ENCODE measurements at places on chromosomes 1 and 21.

DNA sequence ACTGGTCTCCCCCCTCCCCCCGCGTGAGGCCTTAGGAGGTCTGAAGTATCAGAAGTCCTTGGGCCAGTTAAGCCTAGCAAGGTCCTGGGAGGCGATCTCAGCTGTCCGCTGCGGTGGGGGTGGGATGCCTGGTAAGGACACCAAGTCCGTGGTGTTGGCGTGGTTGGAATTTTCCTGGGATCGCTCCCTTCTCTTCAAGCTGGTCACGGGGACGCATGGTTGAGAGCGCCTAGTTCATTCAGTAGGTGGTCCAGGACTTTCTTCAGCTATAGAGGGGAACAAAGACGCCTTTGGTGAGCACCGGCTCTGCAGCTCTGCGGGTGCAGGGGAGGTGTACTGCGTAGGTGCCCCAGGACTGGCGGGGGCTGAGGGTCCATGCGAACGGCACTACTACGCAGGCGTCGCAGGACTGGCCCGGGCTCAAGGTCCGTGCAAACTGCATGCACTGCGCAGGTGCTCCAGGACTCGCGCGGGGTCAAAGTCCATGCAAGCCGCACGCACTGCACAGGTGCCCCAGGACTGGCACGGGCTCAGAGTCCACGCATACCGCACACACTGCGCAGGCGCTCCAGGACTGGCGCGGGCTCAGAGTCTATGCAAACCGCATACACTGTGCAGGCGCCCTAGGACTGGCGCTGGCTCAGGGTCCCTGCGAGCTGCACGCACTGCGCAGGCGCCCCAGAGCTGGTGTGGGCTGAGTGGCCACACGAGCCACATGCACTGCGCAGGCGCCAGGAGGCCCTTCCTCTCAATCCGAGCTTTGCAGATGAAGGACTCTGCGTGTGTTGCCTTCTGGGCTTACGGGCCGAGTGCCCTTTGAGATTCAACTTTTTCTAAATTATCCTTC lies 36.6 kb upstream of the HMGN1 start:
- peak; percentile 75 for DNase-seq

GRCh38 chr1:97082160-97082848 lies 360.7 kb downstream of the PTBP2 start:
- DNase-seq: no peak

DNA sequence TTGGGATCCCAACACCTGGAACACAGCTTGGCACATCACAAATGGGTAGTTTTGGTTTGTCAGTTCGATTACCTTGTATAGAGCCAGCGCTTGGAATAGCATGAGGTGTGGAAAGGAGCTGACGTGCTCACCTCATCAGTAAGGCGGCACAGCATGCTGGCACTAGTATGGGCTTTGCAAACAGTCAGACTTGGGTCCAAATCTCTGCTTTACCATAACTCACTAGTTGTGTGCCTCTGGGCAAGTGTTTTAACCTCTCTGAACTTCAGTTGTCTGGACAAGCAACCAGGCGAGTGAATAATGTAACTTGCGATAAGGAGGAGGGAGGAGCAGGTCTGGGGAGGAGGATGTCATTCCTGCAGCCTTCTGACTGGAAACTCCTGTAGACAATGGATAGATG lies 26.3 kb upstream of the NEK2 start:
- no peak for DNase-seq

- DNase-seq: no peak
Observed at GRCh38 chr21:22544747-22545146, 1546.5 kb downstream of the NCAM2 start.

GRCh38 chr1:185432948-185433347 lies 115.9 kb upstream of the IVNS1ABP start:
- DNase-seq: no peak
